ENCODE measurements at places on chromosomes 1 and 21. TPM values are rescaled to one million over a fixed set of nuclear protein-coding genes. Genes with fewer than 3 reads are reported as not detected.

NEK2 gene
- 3.2 TPM for total RNA-seq

DNA sequence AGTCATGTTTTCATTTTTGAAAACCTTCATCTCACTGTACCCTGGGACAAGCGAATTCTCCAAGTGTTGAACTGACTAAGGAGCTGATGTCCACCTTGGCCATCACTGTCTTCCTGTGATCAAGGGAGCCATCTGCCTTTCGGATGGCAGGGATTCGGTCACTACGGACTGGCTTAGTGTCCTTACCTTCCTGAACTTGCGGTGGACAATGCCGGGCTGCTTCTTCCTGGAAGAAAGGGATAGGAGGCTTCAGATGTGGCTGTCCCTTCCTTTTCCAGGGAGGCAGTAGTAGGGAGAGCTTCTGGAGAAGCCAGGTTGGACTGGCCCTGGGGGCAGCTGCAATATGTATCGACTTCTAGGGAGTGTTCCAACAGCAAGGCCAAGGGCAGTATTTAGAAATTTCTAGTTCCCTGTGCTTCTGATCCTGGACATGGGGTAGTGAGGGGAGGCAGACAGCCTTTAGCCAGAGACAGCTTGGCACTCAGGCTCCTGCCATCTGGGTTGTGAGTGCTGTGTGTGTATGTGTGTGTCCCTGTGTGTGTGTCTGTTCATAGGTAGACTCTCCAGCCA is 114.6 kb downstream of the IER5 start:
- H3K4me3 ChIP-seq = no peak overlapping the region
- peaks cover 49% of the 10 kb centered on the region for H3K27me3 ChIP-seq
- H3K4me1 ChIP-seq = no peaks in the 10 kb centered on the region

GPATCH2 gene
- 10.4 TPM for total RNA-seq

GRCh38 chr1:62391369-62391971 is 45.4 kb upstream of the USP1 start:
- H3K4me1 ChIP-seq = peaks cover under 1% of the 10 kb centered on the region
- no peaks in the 10 kb centered on the region for H3K36me3 ChIP-seq
- no peak for DNase-seq

DNA sequence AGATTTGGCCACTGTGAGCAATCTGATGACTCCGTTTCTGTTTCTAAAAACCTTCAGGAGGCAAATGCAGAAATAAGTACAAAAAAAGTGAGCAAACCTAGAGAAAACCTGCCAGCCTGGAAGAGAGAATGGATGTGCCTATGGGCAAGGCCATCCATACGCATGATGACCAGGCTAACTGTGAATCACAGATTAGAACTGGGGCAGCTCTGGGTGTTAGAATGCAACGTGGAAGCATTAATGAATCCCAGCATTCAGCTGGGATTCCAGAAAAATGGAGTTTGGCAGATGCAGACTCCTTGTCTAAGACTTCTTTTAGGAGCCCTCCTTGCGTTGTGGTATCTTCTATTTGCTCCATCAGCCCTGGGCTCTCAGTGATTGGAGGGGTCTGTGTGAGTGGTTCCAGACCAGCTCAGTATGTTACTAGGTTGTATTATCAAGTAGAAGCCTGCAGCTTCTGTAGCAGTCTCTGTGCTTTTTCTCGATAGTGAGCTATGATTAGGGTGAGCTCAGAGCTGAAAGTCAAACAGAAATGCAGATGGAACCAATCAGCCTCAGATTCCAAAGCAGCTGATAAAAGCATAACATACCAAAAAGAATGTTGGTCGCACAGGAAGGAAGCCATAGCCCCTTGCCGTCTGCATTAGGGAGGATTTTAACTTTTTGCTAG is 154.0 kb downstream of the PSMG1 start:
- H3K27me3 ChIP-seq = peaks cover 2% of the 10 kb centered on the region
- no peaks in the 10 kb centered on the region for H3K36me3 ChIP-seq
- no peak overlapping the region for H3K4me3 ChIP-seq
- no peak overlapping the region for H3K27ac ChIP-seq

GRCh38 chr1:169914531-169914930 is 20.8 kb upstream of the SCYL3 start:
- peak overlapping the region; percentile 36 for H3K27ac ChIP-seq
- H3K27me3 ChIP-seq = no peaks in the 10 kb centered on the region
- H3K36me3 ChIP-seq = peaks cover 5% of the 10 kb centered on the region
- H3K4me1 ChIP-seq = peaks cover 22% of the 10 kb centered on the region
- H3K4me3 ChIP-seq = no peak overlapping the region

CHIT1 gene
- not detected for total RNA-seq

- no peak for DNase-seq
- H3K4me3 ChIP-seq = no peak overlapping the region
- H3K36me3 ChIP-seq = peaks cover 4% of the 10 kb centered on the region
- H3K27me3 ChIP-seq = no peaks in the 10 kb centered on the region
- peaks cover 5% of the 10 kb centered on the region for H3K4me1 ChIP-seq
These were observed 13.5 kb downstream of the FAM89A start for GRCh38 chr1:231026576-231026975.

DNA sequence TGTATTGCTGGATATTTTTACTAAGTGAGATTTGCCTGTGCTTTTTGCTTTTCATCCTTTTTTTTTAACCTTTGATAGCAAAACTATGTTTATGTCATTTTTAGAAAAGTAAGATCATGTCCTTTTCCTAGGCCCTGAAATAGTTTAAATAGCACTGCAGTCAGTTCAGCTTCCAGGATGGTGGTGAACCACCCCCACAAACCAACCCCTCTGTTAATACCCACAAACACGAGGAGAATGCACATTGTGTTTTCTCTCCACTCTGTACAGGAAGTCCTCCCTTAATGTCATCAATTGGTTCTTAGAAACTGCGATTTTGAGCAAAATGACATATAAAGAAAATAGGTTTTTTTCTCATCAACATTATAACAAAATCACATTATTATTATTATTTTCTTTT is 117.7 kb upstream of the DSCAM start:
- no peak overlapping the region for H3K4me3 ChIP-seq
- H3K4me1 ChIP-seq = peaks cover 4% of the 10 kb centered on the region

GRCh38 chr1:55363268-55363667 is 148.1 kb upstream of the USP24 start:
- H3K27me3 ChIP-seq = no peaks in the 10 kb centered on the region
- H3K4me3 ChIP-seq = no peak overlapping the region

DNA sequence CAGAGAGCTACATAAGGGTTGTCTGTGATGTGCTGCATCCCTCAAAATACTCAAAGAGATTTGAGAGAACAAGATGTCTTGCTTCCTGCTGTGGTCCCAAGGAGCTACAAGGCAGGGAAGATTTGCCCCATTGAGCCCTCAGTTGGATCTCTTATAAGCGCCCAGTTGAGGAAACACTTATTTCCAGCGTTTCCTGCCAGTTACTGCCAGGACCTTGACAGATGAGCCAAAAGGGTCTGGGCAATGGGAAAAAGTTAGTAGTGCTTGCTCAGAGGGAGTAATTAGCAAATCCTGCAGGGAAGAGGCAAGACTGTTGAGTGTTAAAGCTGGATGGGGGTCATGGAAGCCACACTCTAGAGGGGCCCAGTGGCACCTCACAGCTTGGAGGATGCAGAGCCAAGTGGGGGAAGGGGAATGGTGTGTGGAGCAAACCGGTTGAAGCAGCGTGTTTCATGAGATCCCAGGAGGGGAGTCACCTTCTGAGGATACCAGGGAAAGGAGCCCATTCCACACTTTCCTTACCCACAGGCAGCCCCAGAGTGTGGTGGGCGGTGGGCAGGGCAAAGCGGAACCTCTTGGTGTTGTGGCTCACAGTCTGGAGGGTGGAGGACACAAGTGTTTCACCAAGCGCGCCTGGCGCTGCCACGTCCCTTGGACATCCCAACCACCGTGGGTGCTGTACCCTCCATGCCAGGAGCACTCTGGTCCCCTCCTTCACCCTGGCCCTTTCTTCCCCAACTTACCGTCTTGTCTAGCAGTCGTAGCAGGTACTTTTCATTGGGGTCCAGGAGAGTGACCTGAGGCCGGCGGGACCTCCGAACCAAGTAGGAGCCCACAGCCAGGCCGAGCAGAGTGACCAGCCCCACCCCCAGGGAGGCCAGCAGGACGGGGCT is 805 bp downstream of the CYB5R1 start:
- peaks cover 30% of the 10 kb centered on the region for H3K4me1 ChIP-seq
- no peaks in the 10 kb centered on the region for H3K27me3 ChIP-seq
- DNase-seq = no peak
- no peak overlapping the region for H3K27ac ChIP-seq

- H3K4me1 ChIP-seq = peaks cover 78% of the 10 kb centered on the region
- peaks cover 6% of the 10 kb centered on the region for H3K36me3 ChIP-seq
- DNase-seq = no peak
- no peaks in the 10 kb centered on the region for H3K27me3 ChIP-seq
These were observed 52.9 kb downstream of the MRPS6 start for GRCh38 chr21:34126269-34126668.

- no peaks in the 10 kb centered on the region for H3K36me3 ChIP-seq
- no peak for DNase-seq
- peaks cover 30% of the 10 kb centered on the region for H3K27me3 ChIP-seq
- no peak overlapping the region for H3K4me3 ChIP-seq
- H3K4me1 ChIP-seq = peaks cover 9% of the 10 kb centered on the region
- H3K27ac ChIP-seq = no peak overlapping the region
These were observed 5.7 kb downstream of the LGR6 start for GRCh38 chr1:202199040-202199889.
